T-cell (primary cell): ENCODE measurements at places on chromosomes 12 and 14.

GRCh38 chr14:32865827-32866376 is 72.8 kb upstream of the NPAS3 start:
- no peak for DNase-seq

- DNase-seq: no peak
These were observed 27.1 kb downstream of the ATP6V1D start for GRCh38 chr14:67332468-67332867.

DNA sequence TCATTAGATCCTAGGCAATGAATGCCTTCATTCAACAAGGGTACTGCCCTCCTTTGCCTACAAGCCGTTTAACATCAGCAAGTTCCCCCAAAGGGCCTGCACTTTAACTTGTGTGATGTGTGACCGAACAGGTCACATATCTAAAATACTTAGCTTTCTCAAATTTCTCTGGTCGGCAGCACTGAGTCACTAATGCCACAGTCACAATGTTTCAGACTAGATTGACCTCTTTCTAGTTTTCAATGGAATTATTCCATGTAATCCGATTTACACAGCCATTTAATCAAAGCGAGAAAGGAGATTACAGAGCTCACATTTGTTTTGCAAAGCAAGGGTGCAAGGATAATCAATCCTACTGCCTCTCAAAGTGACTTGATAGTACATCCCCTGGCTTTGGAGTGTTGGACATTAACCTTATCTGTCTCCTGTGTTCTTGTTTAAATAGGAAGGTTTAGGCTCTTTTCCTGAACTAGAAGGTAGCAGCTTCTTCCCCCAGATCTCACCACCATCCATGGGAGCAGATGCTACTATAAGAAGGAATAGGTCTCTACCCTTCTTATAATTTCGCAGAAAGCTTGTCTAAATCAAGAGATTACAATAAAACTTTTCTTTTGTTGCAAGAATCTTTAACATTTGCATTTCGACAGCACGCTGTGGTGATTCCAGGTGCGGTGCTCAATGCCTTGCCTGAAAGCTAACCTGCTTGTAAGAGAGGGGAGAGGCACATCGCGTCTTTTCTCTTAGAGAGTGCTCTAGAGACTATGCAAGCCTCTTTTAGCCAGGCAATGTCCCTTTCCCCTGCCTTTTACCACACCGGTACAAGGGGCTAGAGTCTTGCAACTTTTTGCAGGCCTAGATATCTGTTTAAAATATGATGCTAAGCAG is 1.8 kb downstream of the KITLG start:
- DNase-seq: no peak

- no peak for DNase-seq
These were observed 758.0 kb downstream of the BCL11B start for GRCh38 chr14:98514016-98514415.
